ENCODE measurements at places on chromosomes 16 and 17. TPM values are rescaled to one million over a fixed set of nuclear protein-coding genes. Genes with fewer than 3 reads are reported as not detected.

DNA sequence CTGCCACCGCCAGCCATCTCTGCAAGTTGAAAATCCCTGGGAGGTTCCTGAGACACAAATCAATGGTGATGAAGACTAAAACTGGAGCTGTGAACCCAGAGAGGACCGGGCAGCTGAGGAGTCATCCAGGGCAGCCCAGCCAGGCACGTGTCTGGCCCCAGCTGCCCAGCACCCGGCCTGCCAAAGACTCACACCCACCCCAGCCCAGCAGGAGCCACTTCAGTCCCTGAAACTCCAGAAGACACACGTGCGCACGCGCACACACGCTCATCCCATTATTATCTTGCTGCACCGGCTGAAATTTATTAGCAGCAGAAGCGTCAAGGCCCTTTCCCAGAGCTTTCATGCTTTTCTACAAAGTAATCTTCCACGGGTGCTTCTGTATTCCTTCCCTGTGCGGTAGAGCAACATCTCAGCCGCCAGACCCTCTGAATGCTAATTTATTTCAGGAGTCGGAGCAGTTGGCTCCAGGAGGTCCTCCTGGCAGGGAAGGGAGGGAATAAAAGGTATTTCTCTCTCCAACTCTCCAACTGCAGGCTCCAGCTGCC, 59.8 kb upstream of the RBFOX3 start:
- DNase-seq = no peak

The CD300LG gene
- total RNA-seq = not detected

GRCh38 chr17:17877529-17878358, 41.0 kb upstream of the SREBF1 start:
- no peak for DNase-seq

DNA sequence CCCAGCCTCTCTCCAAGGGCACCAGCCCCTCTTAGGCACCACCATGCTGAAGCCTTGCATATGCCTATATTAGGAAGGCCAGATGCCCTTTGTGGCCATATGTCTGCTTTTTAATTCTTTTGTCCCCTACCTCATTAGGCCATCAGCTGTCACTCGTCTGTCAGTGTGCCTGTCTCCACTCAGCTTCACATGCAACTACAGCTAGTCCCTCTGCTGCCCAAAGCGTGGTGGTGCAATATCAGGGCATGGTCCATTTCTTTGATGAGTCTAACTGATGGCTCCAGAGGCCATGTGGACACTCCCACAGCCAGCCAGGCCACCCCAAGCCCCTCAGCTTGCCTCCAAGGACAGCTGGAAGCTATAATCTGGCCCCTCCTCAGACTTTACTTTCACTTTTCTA, 36.3 kb downstream of the MYO18A start:
- DNase-seq = peak; percentile 32

The KRTAP3-1 gene
- total RNA-seq = not detected

The GNG13 gene
- total RNA-seq = not detected

- DNase-seq = no peak
Observed at GRCh38 chr17:80952291-80952690, 39.4 kb upstream of the CHMP6 start.

GRCh38 chr17:28335959-28336871, 654 bp downstream of the TNFAIP1 start:
- DNase-seq = peak; percentile 18

The HOXB7 gene
- 11.4 TPM for total RNA-seq

DNA sequence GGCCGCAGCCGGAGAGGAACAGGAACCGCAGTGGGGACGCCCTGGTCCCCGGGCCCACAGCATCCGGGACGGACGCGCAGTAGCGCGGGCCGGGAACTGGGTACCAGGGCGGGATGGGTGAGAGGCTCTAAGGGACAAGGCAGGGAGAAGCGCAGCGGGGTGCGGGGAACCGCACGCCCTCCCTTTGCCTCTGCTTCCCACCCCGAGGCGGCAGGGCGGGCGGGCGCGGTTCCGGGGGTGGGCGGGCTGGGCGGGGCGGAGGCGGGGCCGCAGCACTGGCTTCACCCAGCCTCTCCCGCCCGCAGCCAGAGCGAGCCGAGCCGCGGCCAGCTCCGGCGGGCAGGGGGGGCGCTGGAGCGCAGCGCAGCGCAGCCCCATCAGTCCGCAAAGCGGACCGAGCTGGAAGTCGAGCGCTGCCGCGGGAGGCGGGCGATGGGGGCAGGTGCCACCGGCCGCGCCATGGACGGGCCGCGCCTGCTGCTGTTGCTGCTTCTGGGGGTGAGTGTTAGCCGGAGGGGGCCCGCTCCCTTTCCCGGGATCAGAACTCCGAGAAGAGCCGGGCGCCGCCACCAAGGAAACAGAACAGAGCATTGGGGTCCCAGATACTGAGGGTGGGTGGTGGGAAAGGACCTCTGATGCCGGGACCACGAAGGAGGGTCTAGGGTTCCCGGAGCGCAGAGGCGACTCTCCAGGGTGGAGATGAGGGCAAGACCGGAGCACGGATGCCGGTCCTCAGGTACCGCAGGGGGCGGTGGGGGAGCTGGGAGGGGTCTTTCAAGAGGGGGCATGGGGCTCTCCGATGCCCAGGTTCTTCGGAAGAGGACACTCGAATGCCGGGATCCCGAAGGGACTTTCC, at the start of gene NGFR:
NGFR (plus strand) TSS at position 308 of the 856 bp plus-strand sequence; CDS start at position 433, 125 bp downstream.
- peak; percentile 42 for DNase-seq

DNA sequence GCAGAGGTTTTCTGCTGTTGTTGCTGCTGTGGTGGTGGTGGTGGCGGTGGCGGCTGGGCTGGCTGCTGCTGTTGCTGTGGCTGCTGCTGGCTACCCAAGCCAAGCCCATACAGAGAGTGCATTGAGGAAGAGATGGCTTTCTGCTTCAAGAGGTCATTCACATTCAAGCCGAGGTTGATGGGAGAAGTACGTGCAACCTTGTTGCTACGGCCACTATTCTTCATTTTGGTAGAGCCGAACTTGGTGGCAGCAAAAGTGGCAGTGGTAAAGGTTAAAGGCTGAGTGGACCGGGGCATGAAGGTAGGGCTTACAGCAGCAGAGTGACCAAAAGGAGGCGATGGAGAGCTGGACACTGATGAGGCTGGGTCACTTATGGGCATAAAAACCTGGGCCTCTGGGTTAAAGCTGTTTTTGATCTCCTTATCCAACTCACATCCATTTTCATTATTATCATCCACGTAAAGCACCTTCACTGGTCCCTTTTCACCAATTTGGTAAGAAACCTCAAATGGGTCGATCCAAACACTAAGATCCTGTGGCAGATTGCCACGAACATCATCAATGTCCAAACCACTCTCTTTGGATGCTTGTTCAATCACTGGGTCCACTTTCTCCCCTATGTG, 2.8 kb downstream of the TOB1 start:
- DNase-seq = peak; percentile 53

DNA sequence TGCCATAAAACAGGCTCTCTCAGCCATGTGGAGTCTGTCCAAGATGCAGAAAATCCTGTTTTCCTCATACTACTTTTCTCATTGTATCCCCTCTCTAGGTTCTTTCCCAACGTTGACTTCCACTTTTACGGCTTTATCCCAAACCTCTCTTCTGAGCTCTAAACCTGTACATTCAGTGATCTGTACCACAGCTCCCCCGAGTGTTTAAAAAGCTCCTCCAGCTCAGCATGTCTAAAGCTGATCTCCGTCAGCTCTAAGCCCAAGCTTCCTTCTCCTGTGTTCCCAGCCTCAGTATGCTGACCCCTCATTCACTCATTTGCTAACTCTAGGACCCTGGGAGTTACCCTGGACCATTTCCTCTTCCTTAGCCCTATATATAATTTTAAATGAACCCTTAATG, 144.6 kb downstream of the DNAH9 start:
- DNase-seq = no peak

The C16orf90 gene
- not detected for total RNA-seq

The WNK4 gene
- total RNA-seq = 0.73 TPM

DNA sequence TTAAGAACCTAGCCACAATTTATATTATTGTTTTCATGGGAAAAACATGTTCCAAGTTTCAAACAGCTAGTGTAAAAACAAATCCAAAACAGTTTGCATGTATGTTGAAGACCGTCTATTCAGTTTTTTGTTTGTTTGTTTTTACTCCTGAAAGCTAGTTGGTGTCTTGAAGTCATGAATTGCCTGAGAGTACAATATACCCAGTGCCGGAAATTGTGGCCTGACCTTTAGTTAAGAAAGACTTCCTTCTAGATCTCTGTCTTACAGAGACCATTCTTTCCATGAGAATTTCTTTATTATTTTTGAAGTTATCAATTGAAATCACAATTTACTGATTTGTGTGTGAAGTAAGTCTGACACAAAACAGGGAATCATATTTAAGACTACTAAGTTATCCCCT, 474.8 kb downstream of the KCNJ2 start:
- DNase-seq = no peak

DNA sequence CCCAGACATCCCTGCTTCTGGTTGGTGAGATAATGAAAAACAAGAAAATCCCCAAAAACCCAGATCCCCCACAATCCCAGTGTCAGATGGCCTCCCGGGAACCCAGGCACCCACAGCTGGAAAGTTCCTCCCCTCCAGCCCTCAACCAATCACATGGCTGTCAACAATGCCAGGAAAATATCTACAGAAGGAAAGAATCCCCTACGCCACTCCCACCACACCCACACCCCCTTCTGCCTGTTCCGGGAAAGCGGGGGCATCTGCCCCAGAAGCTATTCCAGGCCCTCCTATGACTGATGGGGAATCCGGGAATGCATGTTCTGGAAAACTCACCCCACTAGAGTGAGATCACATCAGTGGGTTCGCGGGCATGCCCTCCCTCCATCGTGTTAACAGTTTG, 1.8 kb downstream of the TMEM95 start:
- DNase-seq = no peak

- DNase-seq = no peak
Observed at GRCh38 chr17:13750816-13751793, 149.4 kb upstream of the HS3ST3A1 start.

GRCh38 chr17:47239967-47240651, 13.5 kb upstream of the ITGB3 start:
- DNase-seq = no peak

The DNAAF1 gene
- 0.20 TPM for total RNA-seq

DNA sequence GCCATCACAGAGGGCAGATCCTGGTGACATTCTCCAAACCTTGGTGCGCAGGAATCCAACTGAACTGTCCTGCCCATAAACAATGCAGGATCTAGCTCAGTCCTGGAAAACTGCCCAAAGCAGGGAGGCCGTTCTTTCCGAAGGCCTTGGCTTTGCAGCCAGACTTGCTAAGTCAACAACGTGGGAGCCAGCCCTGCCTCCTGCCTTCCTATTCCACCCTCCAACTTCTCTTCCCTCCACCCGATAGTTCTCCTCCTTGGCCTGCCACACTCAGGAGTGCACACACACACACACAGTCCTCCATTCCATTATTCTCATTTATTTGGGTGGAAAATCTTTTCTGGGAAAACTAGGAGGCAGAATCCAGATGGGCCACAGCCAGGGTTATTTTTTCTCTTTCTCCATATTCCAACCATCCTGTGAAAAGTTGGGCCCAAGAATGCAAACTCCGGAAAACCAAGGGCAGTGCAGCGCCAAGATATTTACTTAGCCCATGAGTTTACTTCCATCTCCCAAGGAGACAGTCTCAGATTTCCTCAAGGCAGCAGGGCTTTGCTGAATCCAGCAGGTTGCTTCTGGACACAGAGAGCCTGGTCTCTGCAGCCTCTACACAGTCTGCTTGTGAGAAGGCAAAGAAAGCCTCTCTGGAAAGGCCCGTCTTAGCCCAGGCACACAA, 15.8 kb downstream of the COPRS start:
- DNase-seq = no peak

DNA sequence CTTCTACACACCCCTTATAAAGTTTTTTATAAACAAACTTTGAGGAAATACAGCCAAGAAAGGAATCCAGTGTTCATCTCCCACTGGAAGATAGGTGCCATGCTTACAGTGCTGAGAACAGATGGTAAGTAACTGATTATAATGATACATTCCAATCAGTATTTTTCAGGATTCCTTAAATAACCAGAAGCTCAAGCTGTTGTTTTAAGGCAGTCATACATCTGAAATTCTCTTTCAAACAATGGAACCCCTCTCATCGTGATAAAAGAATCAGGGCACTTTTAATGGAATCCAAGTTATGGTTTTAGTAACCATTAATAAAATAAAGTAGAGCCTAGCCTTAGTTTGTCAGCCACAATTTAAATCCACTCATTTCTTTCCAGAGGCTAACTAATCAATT, 56.1 kb upstream of the STAC2 start:
- DNase-seq = no peak

The NXPH3 gene
- 1.1 TPM for total RNA-seq

DNA sequence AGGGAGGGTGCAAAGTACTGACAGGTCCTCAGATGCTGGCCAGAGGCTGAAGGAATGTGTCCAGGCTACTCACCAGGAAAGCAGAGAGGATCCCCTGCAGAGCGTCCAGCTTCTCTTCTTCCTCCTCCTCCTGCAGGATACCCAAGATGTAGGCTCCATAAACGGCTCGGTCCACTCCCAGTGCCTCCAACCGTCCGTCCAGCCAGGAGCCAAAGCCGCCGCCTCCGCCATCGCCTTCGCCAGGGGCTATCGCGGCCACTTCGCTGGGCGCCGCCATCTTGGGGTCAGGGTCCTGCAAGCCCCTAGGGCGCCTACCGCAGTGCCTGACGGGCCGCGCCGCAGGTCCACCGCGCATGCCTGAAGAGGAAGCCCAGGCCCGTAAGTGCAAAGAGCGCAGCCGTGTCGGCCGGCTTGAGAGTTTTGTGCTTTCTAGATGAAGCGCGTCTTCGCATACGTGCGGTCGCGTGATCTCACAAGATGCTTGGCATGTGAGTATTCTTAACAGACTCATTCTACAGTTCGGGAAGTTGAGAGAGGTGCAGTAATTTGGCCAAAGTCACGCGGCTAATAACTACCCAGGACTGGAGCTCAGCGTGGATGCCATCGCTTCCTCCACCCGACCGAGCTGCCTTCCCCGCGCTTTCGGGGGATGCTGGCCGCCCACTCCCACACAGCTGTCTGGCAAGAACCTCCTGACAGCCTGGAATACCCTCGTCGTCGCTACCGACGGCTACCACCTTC, at the start of gene CCDC43:
CCDC43 (minus strand) TSS at position 300 of the 741 bp plus-strand sequence; CDS start at position 277, 23 bp downstream.
- DNase-seq = peak; percentile 96

DNA sequence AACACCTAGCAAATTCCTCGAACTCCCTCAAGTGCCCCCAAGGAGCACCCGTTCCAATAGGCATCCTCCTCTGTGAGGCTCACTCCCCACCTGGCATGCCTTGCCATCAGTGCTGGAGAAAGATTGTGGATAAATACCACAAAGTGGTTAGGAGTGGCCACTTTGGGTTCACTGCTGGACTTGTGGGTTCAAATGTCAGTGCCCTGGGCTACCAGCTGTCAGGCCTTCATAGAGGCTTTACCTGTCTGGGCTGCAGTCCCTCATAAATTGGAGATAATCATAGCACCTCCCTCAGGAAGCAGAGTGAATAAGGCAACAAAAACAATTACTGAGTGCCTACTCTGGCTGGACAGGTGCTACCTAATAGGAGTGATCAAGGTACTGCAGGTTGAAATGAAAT, 1.5 kb upstream of the SYT17 start:
- no peak for DNase-seq

The ZNF652 gene
- total RNA-seq = 44.1 TPM

- DNase-seq = no peak
Observed at GRCh38 chr17:74156878-74157277, 46.6 kb upstream of the RPL38 start.

GRCh38 chr17:10797476-10798328, 6.2 kb downstream of the TMEM238L start:
- no peak for DNase-seq

The DNAI2 gene
- not detected for total RNA-seq

- DNase-seq = no peak
Observed at GRCh38 chr17:38424297-38424972, 3.8 kb upstream of the ARHGAP23 start.
